Stimulated activated CD8-positive, alpha-beta memory T cell treated with anti-CD3 and anti-CD28 coated beads, Interleukin-15, amount 100 ng/mL, for 4 hours (primary cell): ENCODE measurements at places on chromosomes 5 and 9.

- no peak for DNase-seq
Observed at GRCh38 chr5:333945-334344, 12.4 kb downstream of the AHRR start.

DNA sequence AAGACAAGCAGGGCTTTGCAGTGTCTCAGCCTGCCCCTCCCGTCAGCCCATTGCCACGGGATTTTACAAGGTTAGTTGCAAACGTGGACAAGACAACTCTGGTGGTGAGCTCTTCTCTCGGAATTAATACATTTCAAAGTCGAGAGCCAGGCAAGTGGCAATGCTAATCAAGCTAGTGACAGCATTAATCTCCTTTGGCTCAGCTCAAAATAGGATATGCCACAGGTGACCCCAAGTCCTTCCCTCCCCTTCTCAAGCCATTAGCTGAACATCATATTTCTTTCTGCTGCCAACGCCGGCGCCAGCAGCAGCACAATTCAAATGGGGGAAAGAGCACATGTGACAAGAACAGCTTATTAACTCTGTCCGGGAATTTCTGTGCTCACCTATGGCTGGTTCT lies 190.1 kb downstream of the ATPSCKMT start:
- DNase-seq, result no peak

DNA sequence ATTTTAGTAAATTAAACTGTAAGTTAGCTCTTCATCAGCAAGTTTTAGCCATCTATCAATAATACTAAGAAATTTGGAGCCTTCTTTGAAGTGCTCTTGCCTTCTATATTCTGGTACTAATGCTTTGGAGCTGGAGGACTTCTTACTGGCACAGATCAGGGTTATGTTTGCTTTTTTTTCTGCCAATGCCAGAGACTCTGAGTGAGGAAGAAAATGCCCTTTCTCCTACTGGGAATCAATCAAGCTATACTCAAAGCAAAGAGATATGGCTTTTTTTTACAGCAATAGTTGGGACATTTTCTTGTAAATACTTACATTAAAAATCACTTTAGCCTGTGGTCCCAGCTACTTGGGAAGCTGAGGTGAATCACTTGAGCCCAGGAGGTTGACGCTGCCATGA lies 4.3 kb downstream of the HSDL2 start:
- DNase-seq, result no peak

DNA sequence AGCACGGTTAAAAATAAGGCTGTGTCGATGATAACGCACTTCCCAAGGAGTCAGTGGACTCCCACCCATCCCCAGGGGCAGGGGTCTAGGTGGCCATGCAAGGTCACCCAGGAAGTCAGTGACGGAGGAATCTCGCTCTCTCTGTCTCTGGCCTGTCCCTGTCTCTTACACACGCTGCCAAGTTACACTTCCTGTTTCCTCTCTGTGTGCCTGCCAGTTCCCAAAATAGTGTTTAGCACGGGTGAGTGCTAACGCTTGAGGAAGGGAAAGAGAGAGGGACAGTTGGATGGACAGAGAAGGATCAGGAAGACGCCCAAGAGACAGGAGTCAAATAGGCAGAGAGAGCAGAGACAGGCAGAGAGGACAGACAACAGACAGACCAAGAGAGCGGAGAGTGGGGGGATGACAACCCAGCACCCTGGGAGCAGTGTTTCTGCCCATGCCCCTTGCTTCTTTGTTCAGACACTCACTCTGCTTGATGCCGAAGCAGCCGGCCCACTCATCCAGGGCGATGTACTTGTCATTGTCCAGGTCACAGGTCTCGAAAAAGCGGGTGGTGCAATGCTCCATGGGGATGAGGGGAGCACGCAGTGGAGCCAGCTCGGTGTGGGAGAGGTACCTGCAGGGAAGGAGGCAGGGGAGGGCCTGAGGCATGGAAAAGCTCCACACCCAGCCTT lies 23.0 kb downstream of the SPARC start:
- DNase-seq, result no peak

- no peak for DNase-seq
Observed at GRCh38 chr9:87614397-87614796, 111.5 kb upstream of the CTSL start.

GRCh38 chr5:18749763-18750162 lies 1115.5 kb downstream of the TAF11L14 start:
- DNase-seq, result no peak

DNA sequence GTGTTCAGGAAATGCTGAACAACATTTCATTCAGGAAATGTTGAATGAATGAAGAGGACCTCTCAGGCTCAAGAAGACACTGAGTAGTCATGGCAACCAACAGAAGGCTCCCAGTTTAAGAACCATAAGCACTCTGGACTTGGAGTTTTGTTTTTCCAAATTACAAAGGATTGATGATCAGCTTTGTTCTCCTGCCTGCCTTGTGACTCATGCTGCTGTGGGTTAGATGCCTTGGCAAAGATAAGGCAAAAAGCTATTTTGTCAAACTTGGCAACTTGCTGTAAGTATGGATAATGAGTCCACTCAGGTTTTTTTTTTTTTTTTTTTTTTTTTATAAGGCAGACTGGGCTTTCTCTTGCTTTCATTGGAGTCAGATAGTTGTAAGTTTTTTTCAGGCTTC lies 365.0 kb downstream of the TMEM232 start:
- DNase-seq, result no peak

GRCh38 chr9:71329873-71330272 lies 208.5 kb upstream of the TRPM3 start:
- no peak for DNase-seq

DNA sequence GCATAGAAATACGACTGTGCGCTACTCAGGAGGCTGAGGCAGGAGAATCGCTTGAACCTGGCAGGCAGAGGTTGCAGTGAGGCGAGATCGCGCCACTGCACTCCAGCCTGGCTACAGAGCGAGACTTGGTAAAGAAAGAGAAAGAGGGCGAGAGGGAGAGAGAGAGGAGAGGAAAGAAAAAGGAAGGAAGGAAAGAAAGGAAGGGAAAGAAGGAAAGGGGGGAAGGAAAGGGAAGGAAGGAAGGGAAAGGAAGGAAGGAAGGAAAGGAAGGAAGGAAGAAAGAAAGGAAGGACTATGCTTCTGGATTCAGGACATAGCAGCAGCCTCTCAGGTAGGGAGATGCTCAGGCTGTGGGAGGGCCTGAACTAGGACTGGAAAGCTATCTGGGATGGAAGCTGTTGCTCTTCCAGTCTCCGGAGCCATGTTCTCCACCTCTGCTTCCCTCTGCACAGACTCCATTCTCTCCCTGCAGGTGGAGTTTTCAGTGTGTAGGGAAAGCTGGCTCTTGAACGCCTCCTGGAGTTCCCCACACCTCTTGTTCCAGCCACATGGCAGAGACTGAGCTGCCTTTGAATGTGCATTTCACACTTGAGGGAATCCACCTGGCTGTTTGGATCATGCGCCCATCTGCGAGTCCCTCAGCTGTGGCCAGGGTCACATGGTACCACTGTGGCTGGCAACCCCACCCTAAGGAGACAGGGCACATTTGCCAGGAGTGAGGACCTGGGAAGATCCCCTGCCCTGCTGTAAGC lies 9.1 kb downstream of the SWI5 start:
- no peak for DNase-seq

DNA sequence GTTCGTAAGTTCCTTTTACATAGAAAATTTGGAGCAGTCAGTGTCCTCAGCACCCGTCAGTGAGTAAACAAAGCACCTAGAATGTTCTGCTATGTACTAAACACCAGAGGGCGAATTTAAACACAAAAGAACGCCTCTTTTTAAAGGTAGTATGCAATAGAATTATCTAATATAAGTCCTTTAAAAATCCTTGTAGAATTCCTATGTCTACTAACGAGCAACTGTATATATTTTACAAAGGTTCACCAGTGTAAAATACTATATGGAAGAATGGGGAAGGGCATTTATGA lies 499 bp upstream of the TMEM232 start:
- DNase-seq, result no peak

DNA sequence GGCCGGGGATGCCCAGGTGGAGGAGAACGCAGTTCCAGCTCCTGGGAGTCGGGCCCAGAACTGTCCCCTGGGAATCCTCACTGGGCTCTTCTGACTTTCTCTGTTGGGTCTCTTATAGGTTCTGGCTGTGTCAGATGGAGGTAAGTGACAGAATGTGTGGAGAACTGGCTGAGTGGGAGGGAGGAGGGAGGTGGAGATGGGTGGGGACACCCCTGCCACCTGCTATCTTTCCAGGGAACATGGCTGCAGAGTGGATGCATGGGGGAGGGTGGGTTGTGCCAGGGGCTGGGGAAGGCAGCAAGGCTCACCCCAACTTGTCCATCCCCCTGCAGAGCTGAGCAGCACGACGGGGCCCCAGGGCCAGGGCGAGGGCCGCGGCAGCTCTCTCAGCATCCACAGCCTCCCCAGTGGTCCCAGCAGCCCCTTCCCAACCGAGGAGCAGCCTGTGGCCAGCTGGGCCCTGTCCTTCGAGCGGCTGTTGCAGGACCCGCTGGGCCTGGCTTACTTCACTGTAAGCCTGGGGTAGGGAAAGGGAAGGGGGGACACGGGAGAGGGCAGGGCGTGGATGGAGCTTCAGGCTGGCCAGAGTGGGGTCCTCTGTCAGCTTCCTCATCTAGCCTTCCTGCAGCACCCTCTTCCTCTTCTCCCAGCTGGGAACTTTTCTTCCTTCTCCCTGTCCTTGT lies 8.3 kb downstream of the RGS14 start:
- no peak for DNase-seq

GRCh38 chr9:91067306-91067860 lies 265.8 kb downstream of the SYK start:
- no peak for DNase-seq

DNA sequence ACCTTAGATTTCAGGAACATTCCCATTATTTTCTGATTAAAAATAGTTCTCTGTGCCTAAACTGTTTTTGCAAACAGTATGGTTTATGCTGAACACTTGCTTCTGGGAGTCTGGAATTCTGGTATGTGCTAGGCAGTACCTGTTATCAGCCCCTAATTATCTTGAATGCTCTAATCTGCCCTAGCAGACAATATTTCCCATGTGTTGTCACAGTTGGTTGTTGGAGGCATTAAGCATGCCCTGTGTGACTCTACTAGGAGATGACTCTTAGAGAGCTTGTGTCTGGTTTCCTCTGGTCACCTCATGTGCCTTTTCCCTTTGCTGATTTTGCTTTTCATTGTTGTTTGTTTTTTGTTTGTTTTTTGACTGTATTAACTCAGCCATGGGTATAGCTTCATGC lies 36.6 kb downstream of the UHRF2 start:
- DNase-seq, result no peak

GRCh38 chr5:121264605-121265004 lies 587.1 kb upstream of the FTMT start:
- no peak for DNase-seq

DNA sequence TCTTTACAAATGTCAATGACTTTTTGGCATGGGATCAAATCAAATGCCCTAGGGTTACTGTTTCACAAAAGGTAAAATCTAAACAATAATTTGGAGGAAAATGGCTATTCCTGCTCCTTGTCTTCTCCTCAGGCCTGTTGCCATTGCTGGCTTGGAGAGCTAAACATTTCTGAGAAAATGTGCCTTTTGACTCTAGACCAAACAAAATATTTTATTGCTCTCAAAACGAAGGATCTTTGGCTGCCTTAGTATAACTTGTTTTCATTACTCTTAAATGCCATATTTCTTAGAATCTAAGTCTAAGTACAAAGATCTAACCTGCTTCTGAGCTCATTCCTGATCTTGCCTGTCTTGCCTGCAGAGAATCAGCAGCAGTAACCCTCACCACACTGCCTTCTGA lies 116.6 kb downstream of the MUSK start:
- no peak for DNase-seq

- DNase-seq, result no peak
Observed at GRCh38 chr5:484556-484955, 39.7 kb downstream of the SLC9A3 start.

DNA sequence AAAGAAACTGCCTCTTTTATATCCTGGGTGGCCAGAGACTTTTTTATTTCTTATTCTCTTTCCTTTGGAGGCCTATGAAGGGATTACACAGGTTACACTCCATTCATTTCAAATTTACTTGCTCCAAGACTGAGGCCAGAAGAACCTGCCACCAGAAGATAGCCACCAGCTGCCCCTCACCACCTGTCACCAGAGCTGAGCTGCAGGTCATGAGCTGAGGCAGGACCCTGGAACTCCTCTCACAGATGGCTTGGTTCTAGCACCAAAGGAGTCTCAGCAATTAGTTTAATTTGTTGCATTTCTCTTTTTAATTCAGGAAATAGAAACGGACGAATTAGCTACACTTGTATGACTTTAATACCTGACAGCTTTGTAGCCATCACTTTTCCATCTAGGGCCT lies 313.9 kb downstream of the SPOCK1 start:
- no peak for DNase-seq

DNA sequence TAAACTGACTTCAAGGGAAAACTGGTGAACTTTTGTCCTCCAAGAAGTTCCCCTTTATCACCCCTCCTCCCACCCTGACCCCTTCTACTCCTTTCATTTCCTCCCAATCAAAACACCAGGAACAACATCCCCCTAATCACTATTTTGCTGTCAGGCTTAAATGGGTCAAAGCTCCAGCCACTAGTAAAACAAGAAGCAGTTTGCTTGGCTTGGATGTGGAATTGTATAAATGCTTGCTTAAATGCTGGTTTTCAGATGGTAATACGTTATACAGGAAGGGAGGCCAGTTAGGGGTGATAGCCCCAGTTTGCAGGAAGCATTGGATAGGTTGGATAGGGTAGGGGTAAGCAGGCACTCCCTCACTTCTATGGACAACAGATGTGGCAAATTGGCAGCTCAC lies 473.6 kb downstream of the AGTPBP1 start:
- no peak for DNase-seq

DNA sequence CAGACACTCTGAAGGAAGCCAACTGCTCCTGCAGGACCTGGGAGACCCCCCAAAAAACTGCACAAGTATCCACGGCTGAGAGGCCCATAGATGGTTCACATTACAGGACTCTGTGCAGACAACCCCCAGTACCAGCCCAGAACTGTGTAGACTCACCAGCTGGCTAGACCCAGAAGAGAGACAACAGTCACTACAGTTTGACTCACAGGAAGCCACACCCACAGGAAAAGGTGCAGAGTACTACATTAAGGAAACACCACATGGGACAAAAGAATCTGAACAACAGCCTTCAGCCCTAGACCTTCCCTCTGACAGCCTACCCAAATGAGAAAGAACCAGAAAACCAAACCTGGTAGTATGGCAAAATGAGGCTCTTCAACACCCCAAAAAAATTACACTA lies 281.2 kb upstream of the RGMB start:
- no peak for DNase-seq

DNA sequence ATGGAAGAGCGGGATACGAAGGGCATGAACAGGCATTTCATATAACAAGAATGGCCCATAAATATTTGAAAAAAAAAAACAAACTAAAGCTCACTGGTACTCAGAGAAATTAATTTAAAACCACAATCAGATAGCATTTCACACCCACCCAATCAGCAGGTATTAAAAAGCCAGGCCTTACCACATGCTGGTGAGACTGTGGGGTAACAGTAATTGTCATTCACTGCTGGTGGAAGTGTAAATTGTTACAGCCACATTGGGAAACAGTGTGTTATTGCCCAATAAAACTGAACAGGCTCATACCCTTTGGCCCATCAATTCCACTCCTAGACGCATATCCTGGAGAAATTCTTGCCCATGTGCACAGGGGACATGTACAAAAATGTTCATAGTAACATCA lies 66.0 kb downstream of the PLAC8L1 start:
- DNase-seq, result no peak

GRCh38 chr5:158461240-158461854 lies 602.4 kb upstream of the CLINT1 start:
- DNase-seq, result no peak

- no peak for DNase-seq
Observed at GRCh38 chr9:25917731-25918362, 239.6 kb upstream of the TUSC1 start.
